DND-41 (cell line): ENCODE measurements at places on chromosomes 1 and 21.

GRCh38 chr1:204408074-204408507 lies 3.5 kb downstream of the PPP1R15B start:
- peak; percentile 62 for DNase-seq

- DNase-seq = no peak
These were observed 16.9 kb downstream of the PLA2G4A start for GRCh38 chr1:186845576-186846210.

DNA sequence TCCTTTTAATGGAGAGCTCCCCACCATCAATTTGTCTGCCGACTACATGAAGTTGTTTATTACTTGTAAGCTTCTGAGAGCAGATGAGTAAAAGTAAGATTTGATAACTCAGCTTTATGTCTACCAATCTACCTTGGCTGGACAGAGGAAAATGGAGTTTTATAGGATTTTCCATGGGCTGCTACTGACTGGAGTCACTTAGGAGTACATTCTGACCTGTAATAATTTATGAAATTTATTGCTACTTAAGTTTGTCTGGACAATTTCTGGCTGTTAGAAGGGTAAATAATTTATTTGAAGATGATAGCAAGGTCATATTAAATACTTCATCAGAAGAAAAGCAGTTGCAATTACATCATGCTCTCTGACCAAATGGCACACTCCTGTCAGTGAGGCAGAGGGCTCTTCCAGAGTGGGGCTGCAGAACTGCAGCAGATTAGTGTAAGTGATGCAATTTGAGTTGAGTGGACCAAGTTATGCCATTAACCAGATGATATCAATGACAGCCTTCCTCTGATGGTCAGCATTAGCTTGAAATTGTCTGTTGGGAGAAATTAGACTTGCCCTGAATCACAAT lies 736.7 kb upstream of the PTBP2 start:
- DNase-seq = no peak

DNA sequence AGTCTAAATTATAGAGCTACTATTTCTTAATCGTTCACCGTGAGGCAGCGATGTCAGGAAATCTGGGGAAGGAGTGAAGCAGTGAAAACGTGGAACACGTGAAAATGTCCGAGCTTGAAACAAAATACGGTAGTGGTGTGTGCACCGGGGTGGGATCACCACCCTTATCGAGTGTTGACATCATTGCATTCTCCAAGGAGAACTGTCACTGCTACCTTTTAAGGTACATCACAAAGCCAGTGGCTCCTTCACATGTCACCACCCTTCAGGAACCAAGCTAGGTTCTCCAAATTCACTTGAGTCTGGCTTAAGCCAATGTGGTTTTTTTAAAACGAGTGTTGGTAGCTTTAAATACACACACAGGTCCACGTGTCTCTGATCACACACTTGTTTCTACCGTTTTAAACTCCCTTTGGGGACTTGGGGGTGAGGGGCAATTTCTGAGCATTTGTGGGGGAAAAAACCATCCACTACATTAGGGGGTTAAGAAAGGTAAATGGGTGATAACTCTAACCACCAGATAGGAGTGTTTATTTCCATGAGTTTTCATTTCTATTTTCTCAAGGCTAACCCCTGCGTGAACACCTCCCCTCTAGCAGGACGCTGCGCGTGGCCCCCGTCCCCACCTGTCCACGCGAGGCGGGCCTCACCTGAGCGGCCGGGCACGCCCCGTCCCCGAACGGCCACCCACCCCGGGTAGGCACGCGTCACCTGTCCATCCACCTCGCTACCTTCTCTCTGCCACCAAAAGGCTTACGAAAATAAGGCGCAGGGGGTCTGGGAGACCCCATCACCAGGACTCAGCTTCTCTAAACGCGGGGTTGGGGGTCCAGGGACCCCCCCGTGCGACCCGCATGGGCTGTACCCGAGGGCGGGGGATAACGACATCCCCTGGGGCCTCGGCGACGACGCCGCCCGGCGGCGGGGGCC lies 978 bp downstream of the PRDM15 start:
- DNase-seq = peak; percentile 47

- no peak for DNase-seq
These were observed 180.2 kb downstream of the HIVEP3 start for GRCh38 chr1:41738475-41738874.

- peak; percentile 62 for DNase-seq
These were observed 15.9 kb upstream of the BTG2 start for GRCh38 chr1:203289281-203289981.

- DNase-seq = no peak
These were observed 38.5 kb upstream of the EYA3 start for GRCh38 chr1:28126783-28127490.

- no peak for DNase-seq
These were observed 105.9 kb downstream of the GPATCH2 start for GRCh38 chr1:217524787-217525520.

- DNase-seq = no peak
These were observed 121.7 kb downstream of the SMYD2 start for GRCh38 chr1:214402613-214403083.

DNA sequence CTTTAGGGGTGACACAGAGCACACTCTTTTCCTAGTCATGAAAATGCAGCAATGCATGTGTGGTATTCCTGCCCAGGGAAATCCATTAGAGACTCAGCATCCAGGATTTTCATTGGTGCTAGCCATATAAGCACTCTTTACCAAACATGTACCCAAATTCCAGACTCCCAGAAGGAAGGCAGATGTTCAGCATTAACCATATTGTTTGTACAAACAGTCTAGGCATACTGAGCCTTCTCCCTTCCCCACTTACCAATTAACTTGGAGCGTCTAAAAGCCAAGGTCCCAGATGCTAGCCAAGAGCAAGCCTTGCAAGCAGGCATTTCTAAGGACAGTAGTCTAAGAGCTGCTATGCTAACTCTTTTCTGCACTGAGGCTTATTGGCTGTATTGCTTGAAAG lies 27.9 kb downstream of the ZBED6 start:
- no peak for DNase-seq

DNA sequence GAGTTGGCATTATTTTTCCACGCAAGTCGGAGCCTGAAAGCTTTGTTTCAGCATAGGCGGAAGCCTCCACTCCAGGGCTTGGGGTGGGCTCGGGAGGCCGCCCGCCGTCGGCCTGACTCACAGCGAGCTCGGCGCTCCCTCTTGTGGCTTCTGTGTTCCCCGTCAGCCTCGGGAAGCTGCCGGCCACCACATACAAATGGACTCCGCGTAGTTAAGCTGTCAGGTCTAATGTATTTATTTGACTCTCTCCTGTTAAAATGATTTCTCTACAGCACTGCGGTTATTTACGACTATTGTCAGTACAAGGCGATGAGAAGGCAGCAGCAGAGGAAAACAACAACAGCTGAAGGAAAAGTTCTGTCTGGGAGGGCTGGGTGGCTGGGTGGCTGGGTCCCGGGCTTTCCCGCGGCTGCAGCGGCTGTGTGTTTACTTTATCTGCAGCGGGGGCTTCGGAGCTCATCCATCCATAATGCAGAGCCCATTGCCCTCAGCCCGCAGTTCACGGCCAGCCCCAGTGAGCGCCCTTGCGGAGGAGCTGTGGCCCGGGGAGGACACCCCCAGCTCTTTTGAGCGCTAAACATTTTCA lies 375.7 kb upstream of the CAMK1G start:
- DNase-seq = no peak

GRCh38 chr1:94245747-94246438 lies 8.5 kb upstream of the ARHGAP29 start:
- no peak for DNase-seq

DNA sequence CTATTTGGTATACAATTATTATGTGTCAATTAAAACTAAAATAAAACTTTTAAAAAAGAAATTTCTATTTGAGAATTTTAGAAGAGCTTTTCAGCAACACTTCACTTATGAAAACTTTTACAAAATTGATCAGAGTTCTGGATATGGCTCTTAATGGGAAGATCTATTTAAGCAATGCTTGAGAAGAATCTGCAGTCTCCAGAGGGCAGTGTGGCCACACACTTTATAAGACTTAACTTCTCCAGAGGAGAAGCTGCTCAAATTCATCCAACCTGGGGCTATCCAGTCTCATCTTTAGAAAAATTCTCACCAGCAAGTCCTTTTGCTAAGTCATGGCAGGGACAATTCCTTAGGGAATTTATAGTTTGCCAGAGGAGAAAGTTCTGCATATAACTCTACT lies 25.2 kb upstream of the AGO1 start:
- DNase-seq = no peak

DNA sequence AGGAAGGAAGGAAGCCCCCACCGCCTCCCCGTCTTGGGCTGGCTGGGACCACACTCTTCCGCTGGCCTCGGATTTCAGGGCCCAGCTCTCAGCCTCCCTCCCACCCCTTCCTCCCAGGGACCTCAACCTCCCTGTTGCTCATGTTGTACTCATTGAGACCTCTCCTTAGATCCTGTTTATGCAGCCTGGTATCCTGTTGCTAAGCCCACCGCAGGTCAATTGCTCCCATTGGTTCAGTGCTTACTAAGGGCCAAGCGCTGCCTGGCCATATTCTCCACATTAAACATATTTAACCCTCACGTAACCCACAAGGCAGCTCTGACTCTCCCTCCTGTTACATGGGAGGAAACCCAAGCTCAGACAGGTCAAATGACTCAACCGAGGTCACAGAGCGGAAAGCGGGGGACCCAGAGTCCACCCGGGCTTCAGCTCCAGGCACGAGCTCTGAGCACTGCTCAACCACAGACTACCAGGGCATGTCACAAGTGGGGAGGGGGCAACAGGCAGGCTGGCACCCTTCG lies 23.2 kb upstream of the H6PD start:
- DNase-seq = no peak

GRCh38 chr1:31689854-31690253 lies 14.0 kb downstream of the COL16A1 start:
- no peak for DNase-seq

DNA sequence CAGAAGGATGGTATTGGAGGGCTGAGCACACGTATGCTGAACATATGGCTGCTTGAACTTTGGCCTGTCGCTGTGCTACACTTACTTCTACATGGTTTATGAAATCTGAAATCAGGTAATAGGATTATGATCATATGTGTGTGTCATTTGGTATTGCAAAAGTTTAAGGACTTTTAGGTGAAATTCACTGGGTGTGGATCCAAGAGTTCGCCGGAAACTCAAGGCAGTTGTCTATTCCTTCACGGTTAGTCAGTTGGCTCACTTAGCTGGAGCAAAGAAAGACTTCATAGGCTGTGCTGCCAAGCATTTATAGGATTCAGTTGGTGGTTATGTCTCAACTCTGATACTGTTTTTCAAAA lies 927 bp downstream of the UAP1 start:
- DNase-seq = no peak

DNA sequence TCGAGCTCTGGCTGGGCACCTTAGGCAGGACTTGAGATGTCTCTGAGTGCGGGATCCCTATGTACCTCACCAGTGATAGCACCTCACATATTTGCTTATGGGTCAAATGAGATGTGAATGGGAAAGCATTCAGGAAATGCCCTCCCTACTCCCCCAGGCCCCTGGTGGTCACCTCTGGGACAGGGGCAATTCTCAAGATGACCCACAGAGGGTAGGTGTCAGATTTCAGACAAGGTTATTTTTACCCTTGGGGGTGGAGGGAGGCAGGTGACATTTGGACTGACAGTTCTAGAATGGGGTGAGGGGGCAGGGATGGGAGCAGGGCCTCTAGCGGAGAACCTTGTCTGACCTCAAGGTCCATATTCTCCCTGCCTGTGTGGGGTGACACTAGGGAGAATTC lies 27.1 kb downstream of the ACOT11 start:
- no peak for DNase-seq

GRCh38 chr21:45554477-45555175 lies 12.4 kb upstream of the SLC19A1 start:
- DNase-seq = peak; percentile 89

DNA sequence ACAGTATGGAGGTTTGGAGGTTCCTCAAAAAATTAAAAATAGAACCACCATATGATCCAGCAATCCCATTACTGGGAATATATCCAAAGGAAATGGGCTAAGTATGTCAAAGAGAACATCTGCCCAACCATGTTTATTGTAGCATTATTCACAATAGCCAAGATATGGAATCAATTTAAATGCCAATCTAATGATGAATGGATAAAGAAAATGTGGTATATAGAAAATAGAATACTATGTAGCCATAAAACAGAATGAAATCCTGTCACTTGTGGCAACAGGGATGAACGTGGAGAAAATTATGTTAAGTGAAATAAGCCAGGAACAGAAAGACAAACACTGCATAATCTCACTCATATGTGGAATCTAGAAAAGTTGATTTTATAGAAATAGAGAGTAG lies 201.7 kb upstream of the AJAP1 start:
- DNase-seq = no peak

- DNase-seq = no peak
These were observed 9.4 kb downstream of the SLX9 start for GRCh38 chr21:44949161-44949778.

DNA sequence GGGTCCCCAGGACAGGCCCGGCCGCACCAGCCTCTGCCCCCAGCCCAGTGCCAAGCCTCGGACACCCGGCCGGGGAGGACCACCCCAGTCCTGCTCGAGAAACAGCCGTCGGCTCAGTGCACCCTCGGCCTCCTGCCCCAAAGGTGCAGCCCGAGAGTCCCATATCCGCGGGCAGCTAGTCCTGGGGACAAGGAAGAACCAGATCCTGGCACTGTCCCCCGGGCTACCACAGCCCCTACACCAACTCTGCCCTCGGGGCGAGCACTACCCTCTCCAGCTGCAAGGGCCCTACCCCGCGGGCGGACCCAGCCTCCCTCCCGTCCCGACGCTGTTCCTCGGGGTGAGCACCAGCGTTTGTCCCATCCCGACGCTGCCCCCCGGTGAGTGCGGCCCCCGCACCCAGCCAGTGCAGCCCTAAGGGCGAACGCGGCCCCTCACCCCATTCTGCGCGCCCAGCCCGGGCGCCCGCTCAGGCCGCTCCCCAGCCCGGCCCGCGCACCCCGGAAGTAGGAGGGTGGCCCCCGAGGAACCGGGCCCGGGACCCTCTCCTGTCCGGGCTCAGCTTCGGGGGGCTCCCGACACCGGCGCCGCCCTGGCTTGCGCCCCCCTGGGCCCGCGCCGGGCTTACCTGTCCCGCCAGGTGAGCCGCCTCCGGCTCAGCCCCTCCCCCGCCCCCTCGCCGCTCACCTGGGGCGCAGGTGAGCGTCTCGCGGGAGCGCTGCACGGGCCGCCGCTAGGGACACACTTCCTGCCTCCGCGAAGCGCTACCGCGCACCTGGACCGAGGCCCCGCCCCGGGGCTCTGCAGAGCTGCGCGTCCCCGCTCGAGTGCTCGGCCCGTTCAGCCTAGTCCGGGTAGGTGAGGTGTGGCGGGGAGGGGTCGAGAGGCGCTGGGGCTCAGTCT lies at the start of gene KDF1:
KDF1 (minus strand) TSS at position 747 of the 903 bp plus-strand sequence. CDS start 8,088 bp downstream, outside the sequence.
- no peak for DNase-seq

GRCh38 chr1:71147637-71148360 lies 67.0 kb upstream of the ZRANB2 start:
- no peak for DNase-seq

GRCh38 chr1:167489571-167490340 lies 28.6 kb downstream of the CD247 start:
- DNase-seq = peak; percentile 63
